Activated CD8-positive, alpha-beta memory T cell treated with anti-CD3 and anti-CD28 coated beads for 1 hour (primary cell): ENCODE measurements at places on chromosomes 4 and X.

DNA sequence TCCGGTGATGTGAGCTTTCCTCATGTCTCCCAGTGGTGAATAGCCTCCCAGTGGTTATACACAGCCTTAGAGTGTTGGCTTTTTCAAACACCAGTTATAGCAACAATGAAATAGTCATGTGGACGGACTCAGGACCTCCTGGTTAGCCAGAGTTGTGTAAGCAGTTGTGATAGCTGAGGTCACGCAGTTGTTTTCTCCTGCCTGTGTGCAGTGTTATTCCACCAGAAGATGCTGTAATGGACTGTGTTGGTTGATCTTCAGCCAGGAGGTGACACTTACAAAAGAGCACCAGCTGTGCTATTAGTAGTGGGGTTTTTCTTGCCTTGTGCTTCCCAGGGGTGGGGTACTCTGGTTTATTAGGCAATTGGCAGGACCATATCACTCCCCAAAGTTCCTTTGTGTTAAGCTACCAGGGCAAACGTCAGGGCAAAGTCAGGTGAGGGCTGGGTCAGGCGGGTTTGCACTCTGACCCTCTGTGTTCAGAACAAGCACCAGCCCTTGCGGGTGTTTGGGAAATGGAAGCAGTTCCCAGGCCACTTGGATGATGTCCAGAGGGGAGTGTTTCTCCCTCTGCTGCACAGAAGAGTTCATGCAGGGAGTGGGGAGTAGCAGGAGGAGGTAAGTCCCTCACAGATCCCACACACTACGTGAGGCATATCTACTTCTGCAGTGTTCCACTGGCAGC lies 252.6 kb downstream of the TMEM47 start:
- DNase-seq, result no peak

- no peak for DNase-seq
Observed at GRCh38 chrX:18410038-18410437, 15.4 kb upstream of the CDKL5 start.

DNA sequence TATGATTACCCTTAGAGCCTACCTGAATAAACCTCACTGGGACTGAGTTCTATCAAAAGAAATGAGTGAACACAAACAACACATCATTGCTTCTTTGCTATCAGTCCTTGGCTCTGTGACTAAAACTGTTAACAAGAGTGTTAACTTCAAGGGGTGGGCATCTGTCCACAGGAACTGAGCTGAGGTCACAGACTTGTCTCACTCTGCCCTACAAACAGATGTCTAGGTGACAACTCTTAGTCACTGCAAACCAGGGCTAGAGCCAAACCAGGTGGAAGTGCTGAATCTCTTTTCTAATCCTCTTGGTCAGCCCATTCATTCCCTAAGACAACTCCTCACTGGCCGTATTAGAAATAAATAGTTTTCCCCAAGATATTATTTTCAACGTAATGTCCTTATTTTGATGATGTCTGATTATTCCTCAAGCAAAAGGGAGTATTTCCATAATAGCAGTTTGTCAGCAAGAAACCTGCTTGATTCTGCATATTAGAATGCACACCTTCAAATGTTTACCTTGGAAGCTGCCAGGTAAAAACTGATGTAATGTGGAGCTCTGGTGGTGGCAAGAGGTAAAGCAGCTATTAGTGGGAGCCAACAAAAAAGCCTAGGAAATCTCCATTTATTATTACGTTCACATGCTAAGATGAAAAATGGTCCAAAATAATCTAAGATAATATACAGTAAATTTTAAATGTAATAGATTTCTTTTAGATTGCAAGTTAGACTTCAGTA lies 4.0 kb downstream of the COL25A1 start:
- no peak for DNase-seq

GRCh38 chr4:77711469-77711868 lies 105.8 kb downstream of the CXCL13 start:
- no peak for DNase-seq

GRCh38 chr4:105426187-105426897 lies 47.5 kb downstream of the PPA2 start:
- no peak for DNase-seq

- DNase-seq, result no peak
Observed at GRCh38 chrX:24355095-24355494, 5.3 kb upstream of the SUPT20HL1 start.

DNA sequence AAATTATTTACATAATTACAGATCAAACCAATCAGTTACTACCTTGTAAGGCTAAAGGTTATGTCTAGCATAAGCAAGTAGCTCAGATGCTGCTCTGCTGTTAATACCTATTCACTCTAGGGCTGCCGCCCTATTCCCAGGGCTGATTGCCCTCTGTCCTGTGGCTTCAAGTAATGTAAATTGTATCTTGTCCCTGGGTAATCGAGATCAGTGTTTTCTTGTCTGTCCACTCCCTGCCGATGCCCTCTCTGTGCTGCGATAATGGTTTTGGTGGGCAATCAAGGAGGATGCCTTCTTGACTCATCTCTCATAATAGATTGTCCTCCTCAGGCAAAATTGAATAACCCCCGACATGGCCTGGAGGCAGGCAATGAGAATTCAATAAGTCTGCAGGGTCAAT lies 641.0 kb upstream of the PITX2 start:
- DNase-seq, result no peak

DNA sequence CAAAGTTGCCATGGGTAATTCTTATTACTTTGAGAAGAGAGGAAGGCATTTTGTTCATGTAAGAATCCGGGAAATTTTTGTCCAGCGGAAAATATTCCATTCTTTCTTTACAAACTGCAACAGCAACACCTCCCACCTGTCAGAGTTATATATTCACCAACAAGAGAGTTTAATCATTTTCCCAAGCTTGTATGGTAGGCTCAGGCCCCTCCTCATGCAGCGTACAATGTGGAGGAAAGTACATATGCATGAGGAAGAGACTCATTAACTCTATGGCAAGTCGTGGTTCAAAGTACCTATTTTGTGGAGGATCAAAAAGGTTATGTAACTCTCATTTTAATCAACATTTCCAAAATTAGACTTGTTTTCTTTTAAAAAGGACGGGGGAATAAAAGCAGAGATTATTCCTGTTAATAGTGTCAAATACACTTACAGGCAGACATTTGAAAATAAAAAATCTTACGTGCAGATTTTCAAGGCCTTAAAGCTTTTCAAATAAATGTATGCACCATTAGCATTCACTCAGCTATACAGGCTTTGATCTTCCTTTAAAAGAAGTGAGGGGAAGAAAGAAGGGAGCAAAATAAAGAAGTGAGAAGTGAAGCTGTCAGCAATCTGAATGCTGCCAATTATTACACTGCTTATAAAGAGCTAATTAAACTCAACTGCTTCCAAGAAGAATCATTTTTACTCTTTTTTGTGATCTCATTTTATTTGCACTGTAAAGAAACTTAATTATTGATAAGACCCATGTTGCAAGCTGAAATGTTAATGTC lies 204.8 kb downstream of the FAT4 start:
- DNase-seq, result no peak

GRCh38 chr4:74531963-74532794 lies 87.2 kb downstream of the AREG start:
- DNase-seq, result no peak

- no peak for DNase-seq
Observed at GRCh38 chrX:9416562-9417348, 48.1 kb upstream of the TBL1X start.

DNA sequence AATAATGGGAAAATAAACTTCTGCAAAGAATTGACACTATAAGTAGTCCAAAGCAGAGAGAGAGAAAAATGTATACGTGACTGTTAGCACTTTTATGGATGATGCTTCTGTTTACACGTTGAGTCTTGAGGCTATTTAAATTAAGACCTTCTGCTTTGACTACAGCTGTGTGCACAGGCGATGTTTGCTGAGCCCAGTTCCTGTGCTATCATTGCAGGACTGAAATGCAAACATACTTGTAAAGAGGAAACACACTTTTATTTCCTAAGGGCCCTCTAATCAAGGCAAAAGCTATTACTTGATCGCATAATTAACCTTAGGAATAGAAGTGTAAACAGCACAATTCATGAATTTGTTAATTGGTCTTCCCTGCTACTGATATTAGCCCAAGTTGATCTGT lies 226.9 kb downstream of the FBXW7 start:
- DNase-seq, result no peak

DNA sequence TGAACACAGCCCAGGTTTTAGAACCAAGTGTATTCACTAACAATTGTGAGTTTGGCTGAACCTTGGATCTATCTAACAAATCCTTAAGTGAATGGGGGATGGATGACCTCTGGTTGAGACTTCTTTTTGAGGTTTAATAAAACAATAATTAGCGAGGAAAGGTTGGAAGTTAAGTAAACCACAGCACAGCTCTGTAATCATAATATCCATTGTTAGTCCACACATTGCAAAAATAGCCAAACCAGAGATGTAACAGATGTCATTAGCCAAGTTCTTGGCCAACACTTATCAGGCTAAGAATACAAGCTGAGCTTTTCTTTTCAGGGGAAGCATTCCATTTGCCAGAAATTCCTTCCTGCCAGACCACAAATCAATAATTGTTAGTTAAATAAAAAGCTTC lies 59.1 kb downstream of the FREM3 start:
- DNase-seq, result no peak

- no peak for DNase-seq
Observed at GRCh38 chrX:41314881-41315280, 19.1 kb upstream of the DDX3X start.
